Mesothelial cell of epicardium (in vitro differentiated cells): ENCODE measurements at places on chromosomes 13 and 19.

- no peak for DNase-seq
These were observed 16.7 kb downstream of the TSKS start for GRCh38 chr19:49746206-49746958.

DNA sequence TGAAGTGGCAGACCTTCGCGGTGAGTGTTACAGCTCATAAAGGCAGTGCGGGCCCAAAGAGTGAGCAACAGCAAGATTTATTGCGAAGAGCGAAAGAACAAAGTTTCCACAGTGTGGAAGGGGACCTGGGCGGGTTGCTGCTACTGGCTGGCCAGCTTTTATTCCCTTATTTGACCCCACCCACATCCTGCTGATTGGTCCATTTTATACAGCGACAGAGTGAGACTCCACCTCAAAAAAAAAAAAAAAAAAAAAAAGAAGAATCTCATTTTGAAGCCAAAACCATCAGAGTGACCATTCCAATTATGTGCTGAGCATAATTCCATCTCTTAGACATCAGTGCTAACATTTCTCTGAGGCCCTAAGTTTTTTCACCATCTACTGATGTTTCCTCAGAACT, 1.9 kb upstream of the ZNF552 start:
- DNase-seq: no peak

- no peak for DNase-seq
These were observed 22.9 kb downstream of the GP6 start for GRCh38 chr19:55015126-55015525.

GRCh38 chr13:63901630-63902029, 2486.0 kb upstream of the PCDH20 start:
- no peak for DNase-seq

DNA sequence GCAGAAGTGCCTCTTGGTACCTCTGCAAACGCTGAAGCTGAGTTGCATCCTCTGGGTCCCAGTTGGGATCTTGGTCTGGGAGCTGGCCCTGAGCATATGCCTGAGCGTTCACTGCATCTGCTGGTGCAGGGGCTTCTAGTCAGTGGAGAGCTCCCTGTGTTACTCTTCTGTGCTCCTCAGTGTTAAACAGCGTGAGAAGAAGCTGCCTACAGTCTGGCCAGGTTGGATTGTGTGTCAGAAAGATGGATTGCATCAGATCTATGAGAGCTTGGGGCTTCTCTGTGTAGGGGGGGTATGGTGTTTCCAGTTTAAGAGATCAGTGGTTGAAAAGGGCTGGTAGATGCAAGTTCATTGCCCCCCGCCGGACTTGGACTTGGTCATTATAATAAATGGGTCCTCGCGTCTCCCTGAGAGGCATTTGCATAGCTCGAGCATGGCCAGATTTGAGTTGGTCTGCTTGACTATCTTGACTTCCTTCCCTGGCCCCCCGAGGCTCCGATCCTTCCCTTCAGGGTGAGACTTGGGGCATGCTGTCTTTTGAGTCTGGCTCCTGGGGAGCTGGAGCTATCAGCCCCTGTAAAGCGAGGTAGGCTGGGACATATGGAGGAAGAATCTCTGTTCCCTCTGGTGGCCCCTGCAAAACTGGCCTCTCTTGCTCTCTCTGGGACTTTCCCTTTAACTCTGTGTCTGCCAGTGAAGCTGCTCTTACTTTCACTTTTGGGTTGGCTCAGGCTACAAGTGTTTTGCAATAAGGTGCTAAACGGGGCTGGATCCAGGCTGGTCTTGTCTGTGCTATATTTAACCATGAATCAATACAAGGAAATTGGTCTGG, 52.9 kb downstream of the OR10H4 start:
- DNase-seq: no peak

DNA sequence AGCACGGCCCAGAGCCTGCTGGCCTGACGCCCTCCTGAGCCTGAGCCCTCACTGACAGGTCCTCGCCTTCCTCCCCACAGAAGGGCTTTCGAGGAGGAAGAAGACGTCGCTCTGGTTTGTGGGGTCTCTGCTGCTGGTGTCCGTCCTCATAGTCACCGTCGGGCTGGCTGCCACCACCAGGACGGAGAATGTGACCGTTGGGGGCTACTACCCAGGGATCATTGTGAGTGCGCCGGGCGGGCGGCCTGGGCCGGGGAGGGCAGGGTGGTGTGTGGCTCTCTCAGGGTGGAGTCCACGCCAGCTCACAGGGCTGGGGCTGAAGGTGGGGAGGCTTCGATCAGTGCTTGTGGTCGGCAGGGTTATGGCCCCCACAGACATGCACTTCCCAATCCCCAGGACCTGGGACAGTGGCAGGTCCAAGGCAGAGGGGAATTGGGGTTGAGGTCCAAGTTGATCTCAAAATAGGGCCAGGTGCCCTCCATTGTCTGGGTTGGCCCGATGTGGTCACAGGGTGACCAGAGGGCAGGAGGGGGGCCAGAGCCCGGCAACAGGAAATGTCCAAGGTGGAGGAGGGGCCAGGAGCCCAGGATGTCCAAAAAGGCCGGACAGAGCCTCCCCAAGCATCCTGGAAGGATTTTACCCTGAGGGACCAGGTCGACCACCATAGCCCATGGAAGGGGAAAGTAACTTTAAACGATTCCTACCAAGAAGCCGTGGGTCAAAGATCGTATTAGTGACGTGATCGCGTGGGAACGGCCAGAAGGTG, 7.2 kb downstream of the TMEM255B start:
- no peak for DNase-seq

- no peak for DNase-seq
These were observed 8.0 kb upstream of the FARP1 start for GRCh38 chr13:98134901-98135300.

DNA sequence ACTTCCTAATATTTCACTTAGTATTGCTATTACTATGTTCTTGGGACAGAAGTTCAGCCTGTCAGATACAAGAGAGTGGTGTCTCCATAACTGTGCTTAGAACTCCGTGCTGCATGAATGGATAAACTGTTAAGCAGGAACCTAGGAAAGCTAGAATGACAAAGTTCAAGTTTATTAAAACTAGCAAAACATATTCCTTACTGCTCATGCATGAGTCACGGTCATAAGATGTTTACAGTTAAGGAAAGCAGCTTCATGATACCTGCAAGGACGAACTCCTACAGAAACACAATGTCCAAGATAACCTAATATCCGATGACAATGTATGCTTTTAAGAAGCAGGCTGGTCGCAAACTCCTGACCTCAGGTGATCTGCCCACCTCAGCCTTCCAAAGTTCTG, 6.0 kb upstream of the ZNF765 start:
- DNase-seq: no peak

DNA sequence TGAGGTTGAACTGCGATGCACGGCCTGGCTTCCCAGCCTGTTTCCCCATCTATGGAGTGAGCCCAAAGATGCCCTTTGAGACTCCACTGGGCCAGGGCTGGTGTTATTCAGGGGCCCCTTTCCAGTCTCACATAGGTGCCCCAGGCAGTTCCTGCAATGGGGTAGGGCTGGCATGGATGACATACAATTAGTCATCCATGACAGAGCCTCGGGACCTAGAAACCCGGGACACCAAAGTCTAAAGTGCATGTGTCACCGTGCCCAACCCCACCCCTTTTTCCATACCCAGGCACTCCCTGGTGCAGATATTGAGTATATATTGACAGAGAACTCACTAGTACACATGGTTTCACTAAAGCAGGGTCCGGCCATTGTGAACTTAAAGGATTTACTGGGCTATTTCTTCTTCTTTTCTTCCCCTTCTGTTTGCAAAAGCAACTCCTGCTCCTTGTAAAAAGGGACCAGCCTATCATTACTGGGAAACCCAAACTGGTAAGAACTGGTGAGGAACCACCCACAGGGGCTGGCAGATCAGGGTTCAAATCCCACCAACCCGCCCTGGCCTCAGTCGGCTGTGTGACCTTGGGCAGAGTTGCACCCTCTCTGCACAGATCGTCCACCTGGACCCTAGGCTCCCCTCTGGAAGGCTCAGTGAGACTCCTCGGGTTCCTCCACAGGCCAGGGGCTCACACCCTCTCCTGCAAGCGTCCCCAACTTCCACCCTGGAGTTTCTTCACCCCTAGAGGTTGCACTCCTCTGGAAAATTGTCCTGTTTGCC, 2.7 kb downstream of the B3GNT3 start:
- DNase-seq: no peak

DNA sequence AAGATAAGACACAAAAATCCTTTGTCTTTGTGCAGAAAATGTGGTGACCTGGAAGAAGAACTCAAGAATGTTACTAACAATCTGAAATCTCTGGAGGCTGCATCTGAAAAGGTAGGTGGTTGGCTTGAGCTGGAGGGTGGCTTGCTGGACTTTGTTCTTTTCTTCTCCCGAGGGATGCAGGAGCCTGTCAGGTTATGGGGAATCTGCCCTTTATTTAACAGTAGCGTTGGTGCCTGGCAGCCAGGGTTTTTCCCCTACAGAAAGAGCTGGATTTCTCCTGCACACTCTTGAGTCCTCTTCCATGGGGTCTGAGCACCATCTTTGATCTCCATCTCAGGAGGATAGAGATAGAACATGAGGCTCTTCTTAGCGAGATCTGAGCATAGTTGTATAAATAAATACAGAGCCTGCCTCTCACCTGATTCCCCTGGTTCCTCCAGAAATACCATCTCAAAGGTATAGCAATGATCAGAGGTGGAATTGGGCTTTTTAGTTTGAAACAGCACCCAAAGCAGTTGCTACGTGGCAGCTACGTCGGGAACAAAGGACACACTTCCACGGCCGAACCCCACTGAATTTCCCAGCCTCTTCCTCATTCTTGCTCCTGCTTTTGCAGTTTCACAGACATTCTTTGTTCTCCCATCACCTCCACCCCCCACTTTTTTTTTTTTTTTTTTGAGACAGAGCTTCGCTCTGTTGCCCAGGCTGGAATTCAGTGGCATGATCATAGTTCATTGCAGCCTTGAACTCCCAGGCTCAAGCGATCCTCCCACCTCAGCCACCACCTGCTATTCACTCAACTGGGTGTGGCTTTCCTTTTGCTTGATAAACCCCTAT, 12.9 kb downstream of the TPM4 start:
- DNase-seq: no peak

- no peak for DNase-seq
These were observed 12.6 kb downstream of the NCR1 start for GRCh38 chr19:54918499-54918898.

- no peak for DNase-seq
These were observed 110.3 kb upstream of the VSTM2B start for GRCh38 chr19:29415507-29415906.

- no peak for DNase-seq
These were observed 299.0 kb downstream of the ITGBL1 start for GRCh38 chr13:101751488-101751887.

GRCh38 chr19:54391589-54392061, 23.6 kb upstream of the TTYH1 start:
- no peak for DNase-seq

DNA sequence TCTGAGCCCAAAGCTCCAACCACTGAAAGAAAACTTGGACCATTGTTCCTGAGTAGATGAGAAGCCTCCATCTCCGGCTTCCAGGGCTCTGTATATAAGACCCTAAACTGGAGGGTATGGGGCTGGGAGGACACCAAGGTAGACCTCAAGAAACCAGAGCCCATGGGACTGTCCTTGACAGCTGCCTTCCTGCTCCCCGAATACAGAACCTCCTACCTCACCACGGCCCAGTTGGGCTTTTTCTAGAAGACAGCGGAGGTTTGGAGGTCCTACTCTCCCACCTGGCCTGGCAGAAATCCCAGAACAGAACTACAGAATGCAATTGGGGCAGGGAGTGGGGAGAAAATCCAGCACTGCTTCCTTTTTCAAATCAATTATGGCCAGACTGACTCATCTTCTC, 177.3 kb upstream of the ZNF507 start:
- DNase-seq: no peak

- no peak for DNase-seq
These were observed 19.8 kb downstream of the STK24 start for GRCh38 chr13:98556968-98557631.

- DNase-seq: no peak
These were observed 2.9 kb upstream of the ATP8B3 start for GRCh38 chr19:1814833-1815604.

GRCh38 chr19:41083516-41083915, 4.7 kb upstream of the CYP2A13 start:
- DNase-seq: no peak

GRCh38 chr13:50446611-50447010, 396.9 kb downstream of the DLEU7 start:
- no peak for DNase-seq

DNA sequence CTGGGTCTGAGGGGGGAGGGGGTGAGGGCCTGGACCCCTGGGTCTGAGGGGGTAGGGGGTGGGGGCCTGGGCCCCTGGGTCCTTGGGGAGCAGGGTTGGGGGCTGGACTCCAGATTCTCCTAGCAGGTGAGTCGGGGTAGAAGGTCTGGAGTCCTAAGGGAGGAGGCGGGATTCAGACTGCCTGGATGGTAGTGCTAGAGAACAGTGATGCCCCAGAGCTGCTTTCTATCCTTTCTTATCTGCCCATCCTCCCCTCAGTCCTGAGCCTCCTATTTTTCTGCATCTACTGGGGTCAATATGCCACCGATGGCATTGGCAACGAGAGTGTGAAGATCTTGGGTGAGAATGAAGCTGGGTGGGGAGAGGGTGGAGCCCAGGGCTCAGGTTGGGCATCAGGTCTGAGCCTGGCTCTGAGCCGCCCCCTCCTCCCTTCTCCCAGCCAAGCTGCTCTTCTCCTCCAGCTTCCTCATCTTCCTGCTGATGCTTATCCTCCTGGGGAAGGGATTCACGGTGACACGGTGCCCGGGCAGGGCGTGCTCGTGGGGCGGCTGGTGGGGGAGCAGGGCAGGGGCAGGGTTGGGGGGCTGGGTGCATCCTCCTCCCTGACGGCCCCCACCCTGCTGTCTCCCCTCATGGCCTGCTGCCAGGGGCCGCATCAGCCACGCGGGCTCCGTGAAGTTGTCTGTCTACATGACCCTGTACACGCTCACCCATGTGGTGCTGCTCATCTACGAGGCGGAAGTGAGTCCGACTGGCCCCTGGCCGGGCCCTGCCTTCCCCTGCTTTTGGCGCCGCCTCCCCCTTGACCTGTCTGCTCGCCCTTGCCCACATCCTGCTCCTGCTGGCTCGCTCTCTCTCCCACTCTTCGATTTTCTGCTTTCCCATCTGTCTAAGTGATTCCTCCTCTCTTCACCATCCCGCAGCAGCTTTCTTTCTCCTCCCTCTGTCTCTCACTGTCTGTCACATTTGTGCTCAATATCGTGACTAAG, 3.4 kb downstream of the TMEM145 start:
- no peak for DNase-seq

DNA sequence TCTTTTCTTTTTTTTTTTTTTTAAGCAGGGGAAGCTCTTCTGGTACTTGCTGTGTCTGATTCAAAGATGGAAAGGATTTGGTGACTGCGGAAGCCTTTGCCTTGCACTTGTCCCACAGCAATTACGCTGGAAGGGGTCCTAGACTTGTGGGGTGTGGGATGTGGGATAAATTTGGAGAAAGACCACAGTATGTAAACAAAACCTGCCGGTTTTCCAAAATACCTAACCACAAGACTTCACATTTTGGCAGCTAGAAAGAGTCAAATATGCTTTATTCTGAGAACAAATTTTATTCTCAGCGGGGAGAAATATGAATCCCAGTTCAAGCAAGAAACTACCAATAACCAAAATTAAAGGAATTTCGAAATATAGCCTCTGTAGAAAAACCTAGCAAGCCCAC, 176.5 kb downstream of the SPRY2 start:
- DNase-seq: no peak
